Activated naive CD4-positive, alpha-beta T cell (primary cell): ENCODE measurements at places on chromosomes 5 and 9.

DNA sequence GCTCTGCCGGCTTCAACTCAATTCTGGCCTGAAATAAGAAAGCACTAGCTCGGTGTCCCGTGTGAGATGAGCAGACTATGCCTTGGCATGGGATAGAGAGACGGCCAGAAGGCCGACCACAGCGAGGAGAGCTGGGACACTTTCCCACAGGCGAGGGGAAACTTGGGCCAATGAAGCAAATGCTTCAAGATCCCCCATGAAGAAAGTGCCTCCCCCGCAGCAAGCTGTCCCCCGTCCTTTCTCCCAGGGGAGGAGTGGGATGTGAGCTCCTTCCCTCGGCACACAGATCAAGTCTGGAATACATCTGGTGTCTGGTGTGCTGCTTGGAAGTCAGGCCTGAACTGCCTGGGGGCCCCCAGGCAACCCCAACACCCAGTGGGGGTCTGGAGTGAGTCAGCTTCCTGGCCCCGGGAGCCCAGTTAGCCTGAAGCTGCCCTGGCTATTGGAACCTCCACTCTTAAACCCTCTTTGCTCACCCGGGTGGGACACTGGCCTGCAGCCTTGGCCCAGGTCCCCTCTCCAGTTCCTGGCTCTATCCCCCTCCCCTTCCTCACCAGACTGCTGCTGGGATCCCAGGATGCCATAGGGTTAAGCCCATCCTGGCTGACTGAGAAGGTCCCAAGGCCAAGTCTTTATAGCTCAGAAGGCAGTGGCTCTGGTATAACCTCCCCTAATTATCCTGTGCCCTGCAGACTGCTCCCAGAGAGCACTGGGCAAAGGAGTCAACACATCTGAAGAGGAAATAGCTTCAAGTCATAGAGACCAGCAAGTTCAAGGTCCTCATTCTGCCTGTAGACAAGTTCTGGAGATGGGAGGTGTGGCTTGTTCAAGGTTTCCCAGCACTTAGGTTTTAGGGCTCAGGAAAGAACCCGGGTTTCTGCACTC lies 205.3 kb downstream of the TTLL11 start:
- no peak for DNase-seq

- DNase-seq: no peak
Measured at GRCh38 chr5:133114933-133115310, 63.1 kb downstream of the HSPA4 start.

DNA sequence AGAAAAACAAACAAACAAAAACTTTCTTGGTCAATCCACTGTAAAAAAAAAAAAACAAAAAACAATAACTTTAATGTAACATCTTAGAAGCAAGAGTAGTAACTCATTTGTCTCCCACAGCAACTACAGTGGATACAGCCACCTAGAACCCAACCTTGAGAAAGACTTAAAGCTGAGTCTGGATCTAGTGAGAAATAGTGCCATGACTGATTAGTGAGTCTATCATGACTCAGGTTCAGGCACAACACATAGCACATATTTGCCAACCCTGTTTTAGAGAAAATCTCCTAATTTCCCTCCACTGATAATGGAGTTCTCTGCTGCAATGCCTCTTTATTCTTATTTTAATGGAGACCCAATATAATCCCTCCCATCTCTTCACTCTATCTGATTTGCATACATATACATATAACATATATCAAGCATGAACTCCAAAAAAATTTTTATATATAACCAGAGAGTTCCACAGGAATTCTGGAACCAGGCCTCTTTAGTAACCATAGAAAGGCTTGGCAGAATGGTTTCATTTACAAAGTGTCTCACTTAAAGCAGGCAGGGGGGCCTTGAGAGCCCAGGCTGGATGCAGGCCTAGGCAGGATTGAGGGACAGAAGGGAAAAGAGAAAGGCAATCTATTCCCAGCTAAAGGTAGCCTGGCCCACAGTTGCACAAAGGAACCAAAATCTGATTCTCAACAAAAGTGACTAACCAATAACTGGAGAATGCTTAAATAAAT lies 11.9 kb upstream of the NR4A3 start:
- no peak for DNase-seq

DNA sequence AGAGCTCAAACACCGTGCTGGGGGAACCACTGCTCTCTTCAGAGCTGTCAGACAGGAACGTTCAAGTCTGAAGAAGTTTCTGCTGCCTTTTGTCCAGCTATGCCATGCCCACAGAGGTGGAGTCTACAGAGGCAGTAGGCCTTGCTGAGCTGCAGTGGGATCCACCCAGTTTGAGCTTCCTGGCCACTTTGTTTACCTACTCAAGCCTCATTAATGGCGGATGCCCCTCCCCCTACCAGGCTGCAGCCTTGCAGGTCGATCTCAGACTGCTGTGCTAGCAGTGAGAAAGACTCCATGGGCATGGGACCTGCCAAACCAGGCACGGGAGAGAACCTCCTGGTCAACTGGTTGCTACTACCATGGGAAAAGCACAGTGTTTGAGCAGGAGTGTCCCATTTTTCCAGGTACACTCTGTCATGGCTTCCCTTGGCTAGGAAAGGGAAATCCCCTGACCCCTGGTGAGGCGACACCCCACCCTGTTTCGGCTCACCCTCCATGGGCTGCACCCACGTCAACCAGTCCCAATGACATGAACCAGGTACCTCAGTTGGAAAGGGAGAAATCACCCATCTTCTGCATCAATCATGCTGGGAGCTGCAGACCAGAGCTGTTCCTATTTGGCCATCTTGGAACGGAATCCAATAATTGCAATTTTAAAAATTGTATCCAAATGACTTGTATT lies 246.9 kb upstream of the ADAMTS16 start:
- no peak for DNase-seq

DNA sequence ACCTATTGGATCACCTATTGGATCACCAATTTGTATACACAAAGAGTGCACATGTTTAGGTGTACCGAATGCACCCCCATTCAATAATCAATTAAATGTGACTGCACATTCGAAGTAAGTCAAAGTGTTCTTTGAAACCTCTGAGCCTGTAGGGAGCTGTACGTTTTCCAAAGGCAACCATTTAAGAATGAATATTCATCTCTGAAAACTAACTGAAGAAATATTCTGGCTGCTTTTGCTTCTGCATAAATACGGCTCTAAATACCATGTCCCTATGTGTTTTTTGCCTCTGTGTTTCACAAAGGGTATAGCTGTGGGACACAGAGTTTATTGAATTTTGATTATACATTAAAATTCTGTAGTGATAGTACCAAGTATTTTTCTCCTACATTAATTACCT lies 95.4 kb downstream of the ITGA1 start:
- no peak for DNase-seq

- no peak for DNase-seq
Measured at GRCh38 chr5:76163111-76163628, 80.0 kb downstream of the SV2C start.

- no peak for DNase-seq
Measured at GRCh38 chr5:97694091-97694490, 511.0 kb upstream of the RIOK2 start.

DNA sequence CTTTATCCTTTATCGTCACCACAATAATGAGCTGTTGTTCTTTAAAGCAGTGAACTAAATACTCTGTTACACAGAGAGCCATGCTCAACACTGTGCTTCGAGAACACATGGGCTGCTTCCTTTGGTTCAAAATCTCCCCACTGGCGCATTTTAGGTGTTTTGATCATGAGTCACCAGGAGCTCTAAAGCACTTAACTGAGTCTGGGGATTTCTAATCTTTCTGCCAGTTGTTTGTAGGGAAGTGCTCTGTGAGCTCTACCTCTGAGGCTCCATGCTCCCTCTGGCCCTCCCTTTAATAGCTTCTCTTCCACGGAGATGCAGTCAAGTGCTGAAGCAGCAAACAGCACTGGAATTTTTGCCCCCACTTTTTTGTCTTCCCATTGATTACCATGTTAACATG lies 17.0 kb downstream of the ERAP2 start:
- DNase-seq: no peak

DNA sequence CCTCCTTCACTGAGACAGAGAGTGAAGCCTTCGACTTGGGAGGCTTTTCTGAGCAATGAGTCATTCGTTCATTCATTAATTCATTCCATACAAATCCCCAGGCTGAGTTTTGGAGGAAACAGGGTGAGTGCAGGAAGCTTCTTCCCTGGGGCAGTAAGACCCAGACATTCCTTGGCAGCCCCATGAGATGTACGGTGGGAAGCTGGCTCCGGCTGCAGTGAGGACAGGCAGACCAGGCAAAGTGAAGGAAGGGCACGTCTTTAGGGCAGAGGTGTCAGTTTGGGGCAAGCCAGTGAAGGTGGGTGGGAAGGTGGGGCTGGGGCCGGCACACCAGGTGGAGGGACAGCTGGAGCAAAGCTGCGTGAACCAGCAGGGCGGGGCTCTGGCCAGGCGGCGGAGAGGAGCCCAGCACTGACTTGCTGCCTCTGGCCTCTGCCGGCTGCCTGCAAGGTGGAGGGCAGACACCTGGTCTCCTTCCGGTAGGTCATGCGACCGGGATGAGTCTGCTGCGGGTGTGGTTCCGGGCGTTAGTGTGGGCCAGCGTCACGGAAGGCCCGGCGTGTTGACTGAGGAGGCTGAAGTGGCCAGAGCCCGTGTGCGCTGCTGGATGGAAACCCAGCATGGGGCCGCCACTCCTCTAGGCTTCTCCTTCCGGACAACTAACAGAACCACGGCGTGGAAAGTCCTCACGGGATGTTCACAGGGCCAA lies 16.6 kb downstream of the OLFM1 start:
- DNase-seq: no peak

DNA sequence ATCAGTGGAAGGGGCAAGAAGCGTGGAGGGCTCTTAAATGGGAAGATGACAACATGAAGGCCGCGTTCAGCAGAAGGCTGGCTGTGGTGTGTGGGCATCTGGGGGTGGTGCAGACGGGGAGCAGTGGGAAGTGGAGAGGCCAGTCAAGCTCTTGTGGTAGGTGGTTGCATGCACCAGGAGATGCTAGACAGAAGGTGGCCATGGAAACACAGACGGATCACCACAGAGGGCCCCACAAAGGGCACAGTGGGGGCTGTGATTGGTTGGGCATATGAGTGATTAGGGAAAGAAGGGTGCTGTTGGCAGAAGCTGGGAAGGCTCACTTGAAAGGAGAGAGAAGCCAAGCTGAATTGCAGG lies 14.7 kb downstream of the MTMR12 start:
- DNase-seq: no peak

GRCh38 chr5:171600741-171601265 lies 181.4 kb downstream of the FGF18 start:
- no peak for DNase-seq

- DNase-seq: no peak
Measured at GRCh38 chr9:129011761-129012181, 16.4 kb downstream of the SH3GLB2 start.

DNA sequence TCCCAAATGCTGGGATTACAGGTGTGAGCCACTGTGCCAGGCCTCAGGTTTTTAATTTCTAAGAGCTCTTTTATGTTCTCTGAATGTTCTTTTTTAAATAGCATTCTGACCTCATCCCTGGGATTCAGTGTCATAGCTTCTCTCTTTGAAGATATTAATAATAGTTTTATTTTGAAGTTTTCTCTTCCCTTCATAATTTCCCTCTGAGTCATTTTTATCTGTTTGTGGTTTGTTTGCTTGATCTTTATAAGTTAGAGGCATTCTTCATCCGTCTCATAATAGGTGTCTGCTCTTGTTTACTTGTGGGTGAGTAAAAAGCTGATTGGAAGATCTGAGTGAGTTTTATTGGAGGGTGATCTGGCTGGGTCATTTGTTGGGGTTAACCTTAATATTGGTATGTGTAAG lies 12.5 kb upstream of the MAMDC2 start:
- no peak for DNase-seq

DNA sequence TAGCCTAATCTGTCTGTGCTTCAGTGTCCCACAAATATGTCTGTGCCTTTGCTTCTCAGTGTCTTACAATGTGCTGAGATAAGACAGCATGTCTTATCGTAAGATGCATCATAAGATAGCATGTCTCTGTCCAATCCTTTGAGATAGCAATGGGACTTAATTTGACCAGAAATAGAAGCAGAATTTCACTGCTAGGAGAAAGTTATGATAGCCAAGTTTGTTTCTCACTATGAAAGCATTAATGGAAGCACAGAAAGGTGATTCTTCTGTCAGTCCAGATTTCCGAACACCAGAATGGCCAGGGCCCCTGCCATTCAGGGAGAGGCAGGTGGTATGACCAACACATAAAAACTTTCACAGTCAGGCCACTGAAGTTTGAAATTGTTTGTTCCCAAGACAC lies 111.4 kb downstream of the TRIM32 start:
- no peak for DNase-seq

GRCh38 chr5:1836891-1837880 lies 36.0 kb downstream of the NDUFS6 start:
- DNase-seq: no peak

- no peak for DNase-seq
Measured at GRCh38 chr5:157516006-157516405, 56.0 kb downstream of the NIPAL4 start.

DNA sequence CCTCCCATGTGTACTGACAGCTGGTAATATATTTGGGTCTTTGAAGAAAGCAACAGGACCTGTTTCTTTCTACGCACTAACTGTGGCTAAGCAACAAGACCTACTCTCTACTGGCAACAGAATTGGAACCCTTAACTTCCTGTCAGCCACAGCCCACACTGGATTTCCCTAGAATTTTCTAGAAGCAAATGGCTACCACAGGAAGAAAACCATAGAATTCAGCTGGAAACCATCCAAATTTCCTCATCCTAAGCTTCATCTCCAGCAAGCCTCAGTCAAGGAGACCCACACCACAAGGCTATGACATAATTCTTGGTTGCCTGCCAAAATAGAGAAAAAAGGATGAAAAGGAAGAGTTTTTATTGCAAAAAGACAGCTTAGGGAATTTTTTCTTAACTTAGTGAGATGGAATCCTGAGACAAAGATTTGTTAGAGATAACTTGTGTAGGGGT lies 171.8 kb upstream of the TNC start:
- DNase-seq: no peak

GRCh38 chr9:121326130-121326838 lies 43.8 kb downstream of the STOM start:
- no peak for DNase-seq

DNA sequence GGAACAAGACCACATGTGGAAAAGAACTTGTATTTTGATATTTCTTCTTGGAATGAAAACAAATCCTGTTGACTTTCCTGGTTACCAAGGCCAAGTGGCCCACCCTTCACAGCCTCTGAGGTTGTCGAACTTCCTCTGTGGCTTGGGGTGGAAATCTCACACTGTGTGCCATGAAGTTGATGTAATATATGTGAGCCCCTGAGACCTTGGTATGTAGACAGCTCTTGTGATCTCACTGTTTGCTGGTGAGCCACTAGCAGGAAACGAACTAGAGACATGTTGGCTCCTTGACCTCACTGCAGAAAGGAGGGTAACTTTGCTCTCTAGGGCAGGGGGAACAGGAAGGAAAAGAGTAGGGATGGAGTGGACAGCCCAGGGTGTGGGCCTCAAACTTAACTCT lies 159.4 kb downstream of the ARHGAP26 start:
- DNase-seq: no peak

DNA sequence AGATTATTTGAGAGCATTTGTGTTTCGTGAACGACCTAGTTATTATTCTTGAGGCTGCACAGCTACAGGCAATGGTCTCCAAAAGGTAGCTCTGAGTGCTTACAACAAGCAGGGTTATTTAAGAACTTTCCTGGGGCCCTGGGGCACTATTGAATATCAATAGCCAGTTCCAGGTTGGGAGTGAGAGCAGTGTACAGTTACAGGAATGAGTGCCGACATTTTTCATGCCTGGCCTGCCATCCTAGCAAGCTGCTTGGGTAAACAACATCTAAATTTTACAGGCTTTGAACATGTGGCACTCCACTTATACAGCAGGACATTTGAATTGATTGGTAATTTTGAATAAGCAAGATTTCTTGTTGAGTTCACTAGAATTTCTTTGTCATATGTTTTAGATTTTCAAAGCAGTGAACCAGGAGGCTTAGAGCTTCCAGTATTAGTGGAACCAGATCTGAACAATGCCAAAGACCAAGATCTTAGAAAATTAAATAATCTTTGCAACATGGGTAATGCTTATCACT lies 171.9 kb upstream of the GDNF start:
- DNase-seq: no peak
